Fibroblast of lung (primary cell): ENCODE measurements at places on chromosomes 2 and 18.
A peak's percentile ranks its signal among the peaks of the same experiment; 100 is the strongest.

DNA sequence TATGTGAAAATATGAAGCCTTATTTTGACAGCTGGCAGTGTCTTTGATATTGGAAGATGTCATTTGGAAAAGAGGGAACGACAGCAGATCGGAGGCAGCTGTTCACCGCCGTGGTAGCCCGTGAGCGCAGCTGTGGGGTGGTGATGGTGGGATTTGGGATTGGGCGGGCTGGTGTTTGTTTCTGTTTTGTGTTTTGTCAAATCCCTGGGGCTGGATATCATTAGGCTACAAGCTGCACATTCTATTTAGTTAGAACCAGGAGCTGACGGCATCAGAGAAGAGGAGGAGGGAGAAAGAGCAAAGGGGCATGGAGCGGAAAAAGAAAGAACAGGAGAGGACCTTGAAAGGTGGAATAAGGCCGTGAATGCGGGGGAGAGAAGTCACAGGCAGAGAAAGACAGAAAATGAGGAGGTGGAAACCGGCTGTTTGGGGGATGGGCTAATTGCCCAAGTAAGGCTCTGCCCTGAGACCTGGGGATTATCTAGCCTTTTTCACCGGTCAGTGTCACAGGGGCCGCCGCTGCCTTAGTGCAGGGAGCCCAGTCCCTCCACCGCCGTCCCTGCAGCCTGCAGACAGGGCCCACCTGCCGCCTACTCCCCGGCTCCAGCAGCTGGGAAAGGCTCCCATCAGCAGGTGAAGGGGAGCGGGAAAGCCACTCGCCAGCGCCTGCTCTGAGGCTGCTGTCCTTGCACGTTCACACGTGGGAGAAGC is 88.0 kb downstream of the ZCCHC2 start:
- peak; percentile 10 for DNase-seq

DNA sequence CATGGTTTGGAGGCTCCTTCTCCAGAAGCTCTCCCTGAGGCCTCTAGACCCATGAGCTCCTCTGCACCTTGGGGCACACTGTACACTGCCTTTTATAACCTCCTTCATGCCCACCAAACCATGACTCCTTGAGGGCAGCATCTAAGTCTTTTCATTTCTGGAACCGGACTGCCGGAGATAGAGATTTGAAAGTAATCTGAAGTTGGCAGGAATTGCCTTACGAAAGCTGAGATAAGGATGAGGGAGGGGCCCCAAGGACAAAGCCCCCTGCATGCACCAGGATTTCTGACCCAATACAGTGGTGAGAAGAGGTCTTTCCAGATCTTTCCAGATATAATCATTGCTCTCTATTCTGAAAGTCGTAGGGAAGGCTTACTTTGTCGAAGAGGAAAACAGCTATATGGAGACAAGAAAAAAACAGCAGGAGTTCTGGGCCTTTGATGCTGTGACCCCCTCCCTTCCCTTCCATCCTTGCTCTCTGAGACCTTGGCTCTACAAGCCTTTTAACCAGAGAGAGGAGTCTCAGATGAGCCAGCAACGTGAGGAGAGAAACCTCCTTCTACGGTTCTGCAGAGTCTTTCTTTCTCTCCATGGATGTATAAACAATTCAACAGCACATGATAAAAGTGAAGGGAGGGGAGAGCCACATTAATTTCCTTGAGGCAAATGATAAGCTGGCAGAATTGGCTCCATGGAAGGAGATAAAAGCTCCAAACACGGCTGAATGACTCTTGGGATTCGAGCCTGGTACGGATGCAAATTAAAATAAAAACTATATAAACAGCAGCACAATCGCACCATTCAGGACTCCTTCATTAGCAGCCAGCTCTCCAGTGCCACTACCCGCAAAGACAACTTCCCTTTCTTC is 88.0 kb upstream of the RTN4 start:
- DNase-seq = no peak

DNA sequence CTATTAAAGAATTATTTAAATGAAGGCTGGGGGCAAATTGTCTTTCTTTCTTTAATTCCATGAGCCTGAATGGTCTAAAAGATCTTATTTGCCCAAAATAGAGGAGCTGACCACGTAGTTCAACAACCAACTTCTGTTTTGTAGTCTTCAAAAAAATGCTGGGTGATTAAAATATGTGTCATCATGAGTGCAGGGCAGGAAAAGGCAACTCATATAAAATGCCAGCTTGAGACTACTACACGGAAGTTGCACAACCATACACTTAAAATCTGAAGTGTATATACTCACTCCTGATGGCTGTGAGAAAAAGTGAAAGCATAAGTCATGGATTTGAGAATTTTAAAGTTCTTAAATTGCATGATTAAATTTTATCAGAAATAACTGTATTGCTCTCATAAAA is 210.9 kb downstream of the DYM start:
- peak; percentile 85 for DNase-seq

DNA sequence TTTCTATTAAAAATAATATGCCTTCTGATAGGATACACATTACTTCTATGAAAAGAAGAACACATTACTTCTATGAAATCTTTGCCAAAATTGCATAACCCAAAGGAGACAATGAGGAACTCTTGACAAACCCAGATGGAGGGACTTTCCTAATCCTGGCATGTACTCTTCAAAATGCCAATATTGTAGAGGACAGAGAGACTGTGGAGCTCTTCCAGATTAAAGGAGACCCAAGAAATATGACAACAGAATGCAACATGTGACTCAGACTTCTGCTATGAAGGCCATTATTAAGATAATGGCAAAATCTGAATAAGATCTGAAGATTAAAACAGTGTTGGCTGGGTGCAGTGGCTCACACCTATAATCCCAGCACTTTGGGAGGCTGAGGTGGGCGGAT is 22.2 kb downstream of the SOWAHC start:
- no peak for DNase-seq

DNA sequence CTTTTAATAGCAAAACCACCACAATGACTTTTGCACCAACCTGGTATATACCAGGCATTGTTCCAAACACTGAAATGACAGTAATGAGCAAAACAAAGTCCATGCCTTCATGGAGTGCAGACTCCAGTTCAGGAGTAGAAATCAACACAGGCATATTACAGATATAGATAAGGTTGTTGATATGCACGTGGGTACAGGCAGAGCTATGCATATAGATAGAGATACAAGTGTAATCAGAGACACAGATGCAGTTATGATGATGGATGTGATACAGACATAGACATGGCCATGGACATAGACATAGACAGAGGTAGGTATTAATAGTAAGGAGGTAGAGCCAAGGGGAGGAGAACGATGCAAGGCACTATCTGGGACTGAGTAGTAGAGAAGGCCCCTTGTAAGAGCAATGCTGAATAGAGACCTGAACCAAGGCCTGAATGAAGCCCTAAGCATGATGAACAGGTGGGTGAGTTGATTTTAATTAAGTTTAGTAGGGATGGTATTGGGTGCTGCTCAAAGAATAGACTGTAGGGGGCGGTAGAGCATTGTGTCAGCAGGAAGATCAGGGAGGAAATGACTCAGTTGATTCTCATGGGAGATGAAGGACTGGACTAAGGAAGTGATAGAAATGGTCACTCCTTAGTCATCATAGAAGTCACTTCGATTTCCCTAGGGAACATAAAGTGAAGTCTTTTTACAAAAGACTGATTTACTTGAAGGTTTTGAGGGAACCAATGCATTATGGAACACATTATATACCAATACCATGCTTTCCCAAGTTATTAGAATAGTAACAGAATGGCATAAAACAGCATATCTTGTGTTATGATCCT is 39.4 kb downstream of the CMPK2 start:
- DNase-seq = peak; percentile 67

DNA sequence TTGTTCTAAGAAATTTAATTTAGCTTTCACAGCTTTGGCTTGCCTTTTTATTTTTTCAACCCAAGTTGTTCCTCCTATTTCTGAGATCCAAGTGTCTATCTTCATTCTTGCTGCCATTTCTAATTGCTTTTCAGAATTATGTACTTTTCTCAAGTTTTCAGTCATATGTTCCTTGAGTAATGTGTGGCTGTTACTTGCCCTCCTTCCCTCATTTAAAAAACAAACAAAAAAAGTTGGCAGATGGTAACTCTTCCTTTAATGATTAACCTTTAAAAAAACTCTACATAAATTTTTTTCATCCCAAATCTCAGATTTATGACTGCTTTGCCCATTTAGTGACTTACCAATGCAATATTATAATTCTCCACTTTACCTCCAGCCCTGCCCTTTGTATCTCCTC is 131.3 kb downstream of the GALNT3 start:
- no peak for DNase-seq

DNA sequence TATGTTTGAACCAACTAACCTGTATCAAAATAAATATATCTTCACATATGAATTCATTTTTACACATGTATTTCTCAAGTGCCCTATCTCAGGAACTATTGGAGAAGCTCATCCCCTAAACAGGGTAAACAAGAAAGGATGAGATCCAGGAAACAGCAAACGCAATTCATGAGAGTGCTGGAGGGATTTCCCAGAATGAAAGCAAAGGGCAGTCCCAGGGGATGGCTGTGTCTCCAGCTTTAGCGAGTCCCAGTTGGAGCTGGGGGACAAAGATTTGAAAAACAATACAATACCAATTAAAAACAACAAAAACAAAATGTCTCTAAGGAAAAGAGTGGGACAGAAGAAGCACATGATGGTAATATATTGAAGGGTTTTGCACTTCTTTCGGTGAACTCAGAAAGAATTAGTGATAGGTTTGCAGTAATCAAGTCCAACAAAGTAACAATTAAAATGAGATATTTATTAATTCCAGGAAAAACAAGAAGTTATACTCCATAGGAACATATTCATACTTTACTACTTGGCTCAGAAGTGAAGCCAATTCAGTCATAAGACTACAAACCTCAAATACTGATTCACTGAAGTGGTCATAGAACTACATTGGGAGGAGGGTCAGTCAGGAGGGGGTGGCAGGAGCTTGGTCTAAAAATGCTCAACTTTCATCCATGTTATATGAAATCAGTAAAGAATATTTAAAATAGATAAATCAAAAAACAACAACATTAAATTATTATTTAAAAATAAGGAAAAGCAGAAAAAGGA is 73.1 kb upstream of the PDE1A start:
- DNase-seq = peak; percentile 45

- no peak for DNase-seq
These were observed 194.5 kb downstream of the TDRD15 start for GRCh38 chr2:21318263-21318662.

DNA sequence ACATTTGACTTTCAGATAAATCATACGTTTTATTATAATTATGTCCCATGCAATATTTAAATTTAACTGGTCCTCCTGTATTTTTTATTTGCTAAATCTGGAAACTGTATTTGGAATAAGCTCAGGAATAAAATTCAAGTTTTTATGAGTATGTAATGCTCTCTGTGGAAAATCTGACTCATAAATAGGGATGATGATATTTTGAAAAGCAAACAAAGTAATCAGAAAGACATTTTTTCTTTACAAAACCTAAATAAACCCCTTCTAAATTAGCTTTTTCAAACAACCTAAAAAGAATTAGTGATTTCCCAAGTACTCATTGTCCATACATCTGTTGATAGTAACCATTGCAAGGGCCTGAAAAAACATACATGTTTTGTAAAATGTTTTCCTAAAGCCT is 41.1 kb downstream of the ASB1 start:
- no peak for DNase-seq

GRCh38 chr2:148607566-148607965 is 37.0 kb upstream of the EPC2 start:
- no peak for DNase-seq

- DNase-seq = no peak
These were observed 238.8 kb upstream of the GCFC2 start for GRCh38 chr2:75949385-75950030.

GRCh38 chr18:67142604-67143003 is 373.9 kb downstream of the DSEL start:
- DNase-seq = no peak

GRCh38 chr2:74896232-74896631 is 62.2 kb upstream of the POLE4 start:
- no peak for DNase-seq

DNA sequence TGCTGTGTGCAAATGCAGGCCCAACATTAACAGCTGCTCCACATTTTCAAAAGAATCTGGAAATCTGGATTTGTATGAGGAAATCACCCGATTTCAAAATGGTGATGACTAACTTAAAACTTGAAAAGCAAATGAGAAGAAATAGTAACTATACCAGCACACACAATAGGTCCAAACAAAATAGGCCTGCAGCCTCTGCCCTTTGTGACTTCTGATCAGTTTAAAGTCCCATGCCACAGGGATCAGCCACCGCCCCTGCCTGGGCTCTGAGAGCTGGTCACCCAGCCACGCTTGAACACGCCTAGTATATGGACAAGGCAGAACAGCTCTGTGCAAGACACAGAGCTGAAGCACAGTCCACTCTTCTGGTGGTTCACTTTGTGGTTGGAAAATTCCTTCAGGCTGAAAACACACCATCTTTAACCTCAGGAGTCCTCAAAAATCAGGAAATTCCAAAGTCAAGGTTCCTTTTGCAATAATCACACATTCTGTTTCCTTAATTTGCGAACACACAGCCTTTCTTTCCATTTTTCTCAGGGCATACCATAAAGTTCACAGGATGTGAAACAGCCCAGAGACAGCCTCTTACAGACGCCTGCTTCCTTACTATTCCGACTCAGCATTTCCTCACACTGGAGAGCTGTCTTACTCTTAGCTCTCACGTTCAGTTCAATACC is 150.1 kb upstream of the RIOK3 start:
- DNase-seq = peak; percentile 98

- peak; percentile 81 for DNase-seq
These were observed 54.8 kb upstream of the CCDC141 start for GRCh38 chr2:179104736-179105135.

DNA sequence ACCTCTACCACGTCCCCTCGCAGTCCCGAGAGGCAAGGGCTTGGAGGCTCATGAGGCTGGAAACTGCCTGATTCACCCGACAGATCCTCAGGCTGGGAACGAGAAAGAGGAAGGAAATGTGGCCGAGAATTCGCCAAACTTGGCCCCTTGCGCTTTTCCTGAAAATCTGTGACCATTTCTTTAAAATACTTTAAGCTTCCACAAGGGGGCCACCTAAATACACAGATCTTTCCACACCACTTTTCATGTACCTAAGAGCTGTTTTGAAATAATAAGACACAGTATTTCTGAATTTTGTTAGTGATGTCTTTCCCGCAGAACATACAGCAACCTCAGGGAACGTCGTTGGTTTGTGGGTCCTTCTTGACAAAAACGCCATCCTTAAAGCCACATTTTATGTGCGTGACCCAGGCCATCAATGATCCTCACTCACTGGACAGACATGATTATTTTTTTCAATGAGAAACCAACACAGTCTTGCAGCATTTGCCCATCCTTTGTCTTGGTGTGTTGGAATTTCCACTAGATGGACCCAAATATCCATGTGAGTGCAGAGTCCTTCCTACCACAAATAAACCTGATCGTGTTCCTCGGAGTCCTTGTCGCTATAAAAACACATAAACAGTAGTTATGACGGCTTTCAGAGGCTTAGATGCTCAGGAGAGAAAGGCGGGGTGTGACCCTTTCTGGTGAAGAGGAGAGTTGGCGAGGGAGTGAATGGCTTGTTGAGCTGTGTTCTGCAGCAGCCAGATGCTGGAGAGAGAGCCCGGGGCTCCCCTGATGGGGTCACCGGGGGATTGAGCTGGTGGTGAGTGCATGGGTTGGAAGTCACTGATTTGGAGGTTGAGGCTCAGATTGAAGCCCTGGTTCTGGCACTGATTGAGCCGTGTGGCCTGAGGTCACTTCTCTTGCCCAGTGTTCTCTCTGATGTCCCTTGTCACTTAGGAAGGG is 25.0 kb downstream of the DCDC2C start:
- DNase-seq = peak; percentile 76

GRCh38 chr2:233990261-233990798 is 60.2 kb upstream of the SPP2 start:
- peak; percentile 49 for DNase-seq
